ENCODE measurements at places on chromosomes 12 and 14. TPM values are rescaled to one million over a fixed set of nuclear protein-coding genes. Genes with fewer than 3 reads are reported as not detected.

DNA sequence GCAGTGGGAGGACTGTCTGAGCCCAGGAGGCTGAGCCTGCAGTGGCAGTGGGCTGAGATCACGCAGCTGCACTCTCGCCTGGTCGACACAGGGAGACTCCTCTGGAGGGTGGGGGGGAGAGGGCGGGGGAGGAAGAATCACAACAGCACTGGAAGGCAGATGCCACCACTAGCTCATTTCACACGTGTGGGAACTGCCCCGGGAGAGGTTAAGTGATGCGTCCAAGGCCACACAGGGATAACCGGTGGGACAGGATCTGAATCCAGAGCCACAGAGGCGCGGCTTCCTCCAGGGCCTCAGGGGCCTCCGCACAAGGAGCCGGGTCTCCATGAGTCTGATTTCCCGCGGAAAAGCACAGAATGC is 20.8 kb downstream of the STX2 start:
- DNase-seq, result no peak

DNA sequence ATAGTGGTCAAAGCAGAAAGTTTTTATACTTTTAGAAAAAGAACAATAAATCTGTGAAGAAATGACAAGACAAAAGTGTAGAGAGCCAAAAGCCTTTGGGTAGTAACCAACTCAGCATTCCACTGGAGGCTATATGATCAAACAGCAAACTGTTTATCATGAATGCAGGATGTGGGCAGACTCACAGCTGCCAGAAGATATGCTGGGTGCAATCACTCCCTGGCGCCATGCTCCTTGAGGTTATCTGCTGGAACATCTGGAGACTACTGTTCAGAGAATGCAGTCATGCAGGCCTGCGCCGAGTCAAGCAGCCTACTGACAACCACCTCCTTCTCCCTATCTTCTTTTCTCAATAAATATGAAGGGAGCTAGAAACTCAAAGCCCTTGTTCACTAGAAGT is 49.0 kb upstream of the SLC8A3 start:
- no peak for DNase-seq

DNA sequence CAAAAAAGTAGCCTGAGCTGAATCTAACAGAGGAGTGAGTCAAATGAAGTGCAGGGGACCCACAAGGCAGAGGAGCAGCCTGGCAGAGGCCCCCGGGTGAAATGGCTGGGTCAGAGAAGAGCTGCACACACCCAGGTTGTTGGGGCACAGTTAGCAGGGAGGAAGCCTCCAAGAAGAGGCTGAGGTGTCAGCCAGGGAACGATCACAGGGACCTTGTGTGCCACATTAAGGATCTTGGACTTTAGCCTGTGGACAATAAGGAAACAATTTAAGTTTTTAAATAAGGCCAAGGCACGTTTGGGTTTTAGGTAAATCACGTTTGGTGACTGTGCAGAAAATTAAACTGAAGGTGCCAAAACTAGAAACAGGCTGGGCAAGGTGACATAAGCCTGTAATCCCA is 35.1 kb downstream of the OR10P1 start:
- DNase-seq, result peak; percentile 1

The CDKL1 gene
- total RNA-seq, result 5.1 TPM

DNA sequence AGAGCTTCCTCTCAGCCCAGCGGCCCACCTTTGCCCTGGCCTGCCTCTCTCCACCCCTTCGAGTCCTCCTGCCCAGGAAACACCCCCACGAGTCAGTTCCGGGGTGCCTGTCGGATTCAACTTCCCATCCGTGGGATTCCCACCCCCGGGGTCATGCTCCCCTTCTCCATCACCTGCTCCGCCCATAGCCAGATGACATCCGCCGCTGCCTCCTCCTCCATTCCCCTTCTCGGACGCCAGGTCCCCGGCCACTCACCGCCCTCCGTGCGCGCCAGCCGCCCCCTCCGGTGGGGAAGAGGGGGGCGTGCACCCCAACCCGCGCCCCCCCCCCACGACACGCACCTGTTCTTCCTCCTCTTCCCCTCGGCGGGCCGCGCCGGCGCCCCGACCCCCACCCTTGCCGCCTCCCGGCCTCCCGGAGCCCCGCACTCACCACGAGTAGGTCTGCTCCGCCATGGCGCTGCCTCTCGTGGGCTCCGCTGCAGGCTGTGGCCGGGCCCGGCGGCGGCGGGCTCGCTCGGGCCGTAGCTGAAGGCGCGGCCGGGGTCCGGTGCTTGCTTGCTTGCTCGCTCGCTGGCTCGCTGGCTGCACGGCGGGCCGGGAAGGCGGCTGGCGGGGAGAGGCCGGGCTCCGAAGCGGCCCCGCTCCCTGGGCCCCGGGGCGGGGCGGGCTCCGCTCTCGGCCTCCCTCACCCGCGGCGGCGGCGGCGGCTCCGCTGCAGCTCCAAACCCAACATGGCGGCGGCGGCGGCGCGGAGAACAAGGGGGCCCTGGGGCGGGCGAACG is 554 bp downstream of the SPPL3 start:
- peak; percentile 75 for DNase-seq

DNA sequence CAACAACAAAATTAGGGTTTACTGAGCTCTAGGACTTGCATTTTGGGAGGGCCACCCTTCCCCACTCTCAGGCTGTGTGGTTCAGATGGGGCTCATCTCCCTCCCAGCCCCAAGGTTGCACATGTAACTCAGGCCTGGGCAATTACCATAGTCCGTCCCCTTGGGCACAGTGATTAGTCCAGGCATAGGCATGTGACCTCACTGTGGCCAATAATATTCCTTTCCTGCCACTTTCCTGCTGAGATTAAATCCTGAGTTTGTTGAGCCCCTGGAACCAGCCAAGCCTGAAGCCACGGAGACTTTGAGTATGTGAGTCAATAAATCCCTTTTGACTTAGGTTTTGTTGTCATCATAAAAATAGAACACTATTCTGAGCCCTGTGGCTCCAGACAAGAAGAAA is 113.0 kb downstream of the AACS start:
- no peak for DNase-seq

DNA sequence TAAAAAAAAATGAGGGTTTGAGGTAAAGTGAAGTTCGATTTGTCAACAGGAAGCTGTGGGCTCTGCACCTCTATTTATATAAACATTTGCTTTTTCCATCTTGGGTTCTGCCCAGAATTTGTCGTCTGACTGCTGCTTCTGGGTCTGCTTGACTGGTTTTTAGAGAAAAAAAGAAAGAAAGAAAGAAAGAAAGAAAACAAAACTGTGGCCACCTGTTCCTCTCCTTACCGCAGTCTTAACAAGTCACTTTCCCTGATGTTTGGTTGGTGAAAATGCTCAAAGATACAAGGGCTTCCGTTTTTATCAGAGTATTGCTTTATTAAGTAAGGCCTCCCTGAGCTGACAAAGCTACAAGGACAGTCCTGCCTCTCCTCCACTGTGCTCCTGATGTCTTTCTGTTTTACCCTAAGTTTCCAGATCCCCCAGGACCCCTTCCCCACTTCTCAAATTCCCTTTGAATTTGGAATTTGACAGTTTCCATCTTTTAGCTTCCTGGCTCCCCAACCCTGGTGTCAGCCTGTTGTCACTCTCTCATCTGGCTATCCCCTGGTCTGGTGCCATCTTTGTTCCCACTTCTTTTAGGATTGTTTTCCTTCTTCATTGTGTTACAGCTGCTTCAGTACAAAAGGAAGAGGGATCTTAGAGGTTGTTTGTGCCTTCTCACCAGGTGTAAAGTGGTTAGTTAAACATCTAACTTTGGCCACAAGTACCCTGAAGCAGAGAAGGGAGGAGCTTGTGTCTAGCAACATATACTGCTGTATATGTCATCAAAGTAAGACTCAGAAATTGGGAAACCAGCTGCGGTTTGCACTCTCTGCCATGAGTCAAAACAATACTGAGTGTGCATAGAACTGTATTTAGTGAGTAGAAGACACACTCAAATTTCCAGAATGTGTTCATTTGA is 18.0 kb downstream of the MFAP5 start:
- DNase-seq, result no peak
